ENCODE measurements at places on chromosomes 5 and 9.

- DNase-seq: no peak
Observed at GRCh38 chr5:53479590-53480415, 626 bp upstream of the FST start.

DNA sequence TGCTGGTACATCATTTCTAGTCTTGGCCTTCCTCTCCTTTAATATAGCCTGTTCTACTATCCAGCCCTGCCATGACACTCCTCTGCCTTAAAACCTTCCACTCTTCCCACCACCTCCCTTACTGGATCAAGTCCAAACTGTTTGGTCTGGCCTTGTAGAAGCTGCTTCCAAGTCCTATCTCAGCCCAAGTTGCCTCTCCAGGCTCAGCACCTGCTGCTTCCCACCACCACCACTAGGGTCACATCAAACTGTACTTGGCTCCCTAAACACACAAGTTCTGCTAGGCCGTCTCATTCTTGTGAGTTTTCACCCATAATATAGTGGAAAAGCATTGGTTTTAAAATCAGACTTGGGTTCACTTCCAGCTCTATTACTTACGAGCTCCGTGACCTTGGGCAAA lies 1.4 kb downstream of the NDUFA8 start:
- DNase-seq: peak; percentile 41

- DNase-seq: no peak
Observed at GRCh38 chr9:7607421-7607820, 192.2 kb downstream of the DMAC1 start.

DNA sequence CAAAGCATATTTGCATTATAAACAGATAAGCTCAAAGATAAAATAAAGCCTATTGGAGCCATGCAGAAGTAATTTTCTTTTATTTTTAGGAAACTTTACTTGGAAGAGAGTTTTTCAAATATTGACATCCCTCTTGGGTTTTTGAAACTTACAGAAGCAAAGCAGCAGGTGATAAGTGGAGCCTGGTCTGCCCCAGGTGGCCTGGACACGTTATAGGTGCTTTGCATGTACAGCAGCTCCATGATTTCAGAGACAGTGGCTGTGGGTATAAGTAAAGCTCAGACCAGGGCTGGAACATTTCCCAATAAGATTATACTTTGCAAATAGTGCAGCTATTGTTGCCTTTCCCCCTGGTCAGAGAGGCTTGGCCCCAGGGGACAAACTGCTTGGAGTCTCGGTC lies 51.5 kb downstream of the CCDC192 start:
- no peak for DNase-seq

GRCh38 chr5:107546719-107547118 lies 124.0 kb downstream of the EFNA5 start:
- DNase-seq: no peak

DNA sequence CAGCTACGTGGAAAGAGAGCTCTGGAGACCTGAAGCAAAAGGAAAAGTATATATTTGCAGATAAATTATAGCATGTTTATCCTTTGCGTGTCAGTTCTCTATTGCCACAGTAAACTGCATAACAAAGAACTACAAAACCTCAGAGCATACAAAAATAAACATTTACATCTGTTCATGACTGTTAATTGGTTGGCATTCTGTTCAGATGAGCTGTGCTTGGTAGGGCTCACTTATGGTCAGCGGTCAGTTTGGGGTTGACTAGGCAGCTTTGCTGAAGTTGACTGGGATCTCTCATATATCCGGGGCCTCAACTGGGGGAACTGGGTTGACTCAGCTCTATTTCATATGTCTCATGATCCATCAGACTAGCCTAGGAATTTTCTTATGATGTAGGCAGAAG lies 257.7 kb downstream of the TLE1 start:
- DNase-seq: no peak

DNA sequence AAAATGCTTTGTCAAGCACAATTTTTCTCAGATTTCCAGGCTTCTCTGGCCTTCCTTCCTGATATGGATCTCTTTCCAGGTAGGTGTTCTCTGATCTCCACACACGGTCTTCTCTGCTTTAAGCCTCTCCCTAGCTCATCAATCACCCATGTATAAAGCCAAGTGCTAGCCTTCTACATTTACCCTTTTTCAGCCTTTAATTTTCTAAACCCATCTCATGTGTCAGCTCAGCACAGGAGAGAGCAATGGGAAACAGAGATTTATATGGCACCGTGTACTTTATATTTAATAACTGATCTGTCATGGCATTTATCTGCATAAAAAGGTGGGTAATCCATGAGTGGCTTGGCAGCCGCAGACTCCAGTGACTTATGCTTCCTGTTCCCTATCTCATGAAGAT lies 495.0 kb downstream of the RASEF start:
- no peak for DNase-seq

DNA sequence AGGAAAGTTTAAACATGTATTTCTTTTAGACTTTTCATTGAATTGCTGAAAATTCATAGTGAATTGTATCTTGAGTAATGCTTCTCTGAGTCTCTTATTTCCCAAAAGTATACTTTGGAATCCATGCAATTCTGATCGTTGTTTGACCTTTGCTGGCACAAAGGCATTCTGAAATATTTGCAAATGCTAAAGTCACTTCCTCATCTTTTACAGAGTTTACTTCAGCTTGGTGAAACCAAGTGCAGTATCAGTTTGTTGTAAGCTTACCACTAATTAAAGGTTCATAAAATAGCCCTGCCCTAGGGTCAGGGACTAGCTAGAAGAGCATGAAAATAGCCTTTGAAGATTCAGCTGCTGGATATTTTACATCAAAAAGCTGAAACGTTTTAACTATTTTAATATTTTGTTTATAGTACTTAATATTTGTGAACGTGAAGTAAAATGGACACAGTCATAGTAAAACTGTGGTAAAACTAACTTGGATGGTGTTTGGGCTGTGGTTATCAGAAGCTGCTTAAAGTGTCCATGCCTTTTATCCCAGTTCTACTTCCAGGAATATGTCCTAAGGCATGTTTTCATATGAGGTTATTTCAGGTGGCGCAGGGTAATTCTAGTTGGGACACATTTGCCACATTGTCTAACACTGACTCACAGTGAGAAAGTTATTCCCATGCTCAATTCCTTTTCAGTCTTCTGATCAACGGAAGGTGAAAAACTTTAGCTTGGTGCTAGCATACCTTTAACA lies 45.3 kb downstream of the SLC22A5 start:
- DNase-seq: no peak

DNA sequence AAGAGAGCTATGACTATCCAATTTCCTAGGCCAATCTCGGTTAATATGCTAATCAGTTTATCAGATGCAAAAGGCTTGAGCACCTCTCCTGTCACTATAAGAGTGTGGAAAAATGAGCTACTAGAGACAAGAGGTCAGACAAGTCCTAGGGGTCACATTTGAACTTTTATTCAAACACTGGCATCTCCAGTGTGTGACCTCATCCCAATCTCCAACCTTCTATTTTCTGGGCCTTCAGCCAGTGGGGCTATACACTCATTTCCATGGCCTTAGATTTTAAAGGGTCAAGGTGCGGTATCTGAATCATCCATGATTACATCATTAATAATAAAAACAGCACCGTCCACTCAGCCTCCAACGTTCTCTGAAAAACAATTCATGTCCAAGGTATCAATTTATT lies 139.6 kb upstream of the LRRTM2 start:
- no peak for DNase-seq

DNA sequence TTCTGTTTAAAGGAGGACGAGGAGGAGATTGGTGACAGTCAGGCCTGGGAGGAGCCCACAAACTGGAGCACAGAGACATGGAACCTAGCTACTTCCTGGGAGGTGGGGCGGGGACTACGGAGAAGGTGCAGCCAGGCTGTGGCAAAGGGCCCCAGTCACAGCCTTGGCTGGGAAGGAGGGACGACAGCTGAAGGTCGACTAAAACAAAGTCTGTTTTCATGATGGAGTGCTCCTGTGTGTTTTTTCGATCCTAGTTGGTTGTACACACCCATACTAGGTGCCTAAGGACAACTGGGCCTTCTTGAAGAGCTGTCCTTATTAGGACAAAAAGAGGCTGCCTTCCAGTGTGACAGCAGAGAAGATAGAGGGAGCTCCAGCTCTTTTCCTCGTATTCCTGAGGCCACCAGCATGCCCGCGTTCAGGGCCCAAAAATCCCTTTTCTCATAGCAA lies 2.9 kb downstream of the CCDC107 start:
- DNase-seq: no peak

DNA sequence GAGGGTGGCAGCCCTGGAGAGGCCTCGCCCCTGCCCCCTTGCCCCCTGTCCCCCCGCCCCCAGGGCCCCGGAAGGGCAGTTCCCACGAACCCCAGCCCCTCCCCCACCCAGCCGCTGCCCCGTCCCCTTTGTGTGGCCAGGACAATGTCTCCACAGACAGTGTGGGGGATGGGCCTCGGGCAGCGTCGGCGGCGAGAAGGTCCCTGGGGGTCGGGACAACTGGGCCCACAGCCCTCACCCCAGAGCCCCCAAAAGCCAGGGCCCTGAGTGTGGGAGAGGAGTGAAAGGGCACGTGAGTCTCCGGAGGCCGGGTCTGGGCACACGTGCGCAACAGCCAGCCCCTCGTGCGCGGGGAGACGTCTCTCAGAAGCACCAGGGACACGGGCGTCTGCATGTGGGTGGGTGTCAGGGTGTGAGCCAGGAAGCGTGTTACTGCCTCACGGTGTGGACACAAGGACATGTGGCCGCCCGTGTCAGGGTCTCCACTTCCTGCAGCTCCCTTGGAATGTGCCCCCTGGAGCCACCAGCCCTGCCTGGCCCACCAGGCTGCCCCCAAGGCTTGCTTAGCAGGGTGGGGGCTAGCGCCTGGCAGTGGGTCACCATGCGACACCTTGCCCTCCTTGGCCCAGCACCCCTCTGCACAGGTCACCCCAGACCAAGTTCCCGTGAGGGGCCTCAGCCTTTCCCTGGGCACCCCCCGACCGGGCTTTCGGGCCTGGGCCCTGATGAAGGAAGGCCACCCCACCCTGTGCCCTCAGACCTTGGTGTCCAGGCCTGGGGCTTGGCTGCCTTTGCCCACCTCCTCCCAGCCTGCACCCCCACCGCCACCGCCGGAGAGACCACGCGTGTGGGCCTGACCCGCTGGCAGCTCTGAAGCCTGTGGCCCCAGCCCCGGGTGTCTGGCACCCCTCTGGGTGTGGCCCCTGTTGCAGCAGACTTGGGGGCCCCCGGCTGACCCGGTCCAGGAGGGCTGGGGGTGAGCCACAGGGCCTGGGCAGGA lies 12.8 kb upstream of the NRARP start:
- DNase-seq: no peak

GRCh38 chr5:167708449-167708848 lies 583.0 kb upstream of the WWC1 start:
- DNase-seq: no peak

DNA sequence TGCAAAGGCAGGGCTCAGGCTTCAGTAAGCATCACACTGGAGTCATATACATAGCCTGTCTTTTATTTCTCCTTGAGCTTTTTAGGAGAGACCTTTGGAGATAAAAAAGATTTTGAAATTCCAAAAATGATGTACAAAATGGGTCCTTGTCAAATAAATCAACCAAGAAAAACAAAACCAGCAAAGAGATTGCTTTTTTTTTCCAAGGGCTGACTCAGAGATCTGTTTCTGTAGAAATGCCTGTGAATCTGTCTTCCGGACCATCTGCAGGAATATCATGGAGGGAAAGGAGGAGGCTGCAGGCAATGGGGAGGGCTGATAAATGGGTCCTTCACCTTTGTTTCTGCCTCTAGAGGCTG lies 77.4 kb downstream of the SLIT3 start:
- no peak for DNase-seq

DNA sequence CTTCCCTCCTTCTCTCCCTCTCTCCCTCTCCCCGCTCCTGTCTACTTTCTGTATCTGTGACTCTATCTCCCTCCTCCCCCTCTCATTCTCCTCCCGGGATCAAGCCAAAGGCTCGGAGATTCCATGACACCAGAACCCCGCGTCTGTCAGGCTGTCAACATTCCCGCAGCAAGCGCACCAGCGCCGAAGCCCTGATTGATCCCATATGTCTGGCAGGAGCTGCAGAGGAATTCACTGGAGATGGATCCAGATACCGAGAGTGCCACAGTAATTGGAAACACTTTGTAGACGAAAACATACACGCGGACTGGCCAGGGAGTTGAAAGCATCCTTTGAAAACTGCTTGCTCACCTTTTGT lies 300 bp upstream of the SVEP1 start:
- DNase-seq: no peak

- DNase-seq: no peak
Observed at GRCh38 chr9:36749461-36749860, 176.8 kb downstream of the MELK start.

- no peak for DNase-seq
Observed at GRCh38 chr5:78533356-78533755, 115.2 kb downstream of the LHFPL2 start.

- no peak for DNase-seq
Observed at GRCh38 chr5:5799826-5800225, 377.3 kb downstream of the ICE1 start.

DNA sequence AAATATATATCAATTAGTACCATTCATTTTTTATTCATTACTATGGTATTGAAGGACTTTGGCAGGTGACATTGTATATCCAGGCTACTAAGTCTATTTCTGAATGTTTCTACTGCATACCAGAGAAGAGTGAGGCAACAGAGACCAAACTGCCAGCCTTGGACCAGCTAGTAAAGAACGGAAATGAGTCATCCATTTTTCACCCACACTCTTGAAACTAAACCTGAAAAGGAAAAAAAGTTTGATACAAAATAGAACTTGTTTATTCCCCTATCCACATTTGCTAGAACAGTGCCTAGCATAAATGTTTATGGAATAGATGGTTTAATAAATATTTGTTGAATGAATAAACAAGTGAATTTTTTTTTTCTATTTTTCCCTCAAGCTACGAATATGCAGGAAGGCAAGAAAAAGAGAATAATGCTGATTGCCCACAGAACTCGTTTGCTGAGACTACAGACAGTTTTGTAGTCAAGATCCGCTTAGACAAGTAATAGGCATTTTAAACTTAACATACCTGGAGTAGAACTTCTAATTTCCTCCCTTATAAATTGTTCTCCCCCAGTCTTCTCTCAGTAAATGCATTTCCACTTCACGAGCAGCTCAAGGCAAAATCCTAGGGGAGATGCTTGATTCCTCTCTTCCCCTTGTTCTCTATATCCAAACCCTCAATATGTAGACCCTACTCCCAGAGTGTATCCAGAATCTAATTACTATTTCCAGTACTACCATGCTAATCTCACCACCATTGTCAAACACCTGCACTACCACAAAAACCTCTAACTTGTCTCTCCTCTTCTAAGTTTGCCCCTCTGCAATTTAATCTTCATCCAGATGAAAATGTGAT lies 146.2 kb upstream of the RASA1 start:
- peak; percentile 8 for DNase-seq

- no peak for DNase-seq
Observed at GRCh38 chr5:148915224-148915817, 88.9 kb downstream of the ADRB2 start.

DNA sequence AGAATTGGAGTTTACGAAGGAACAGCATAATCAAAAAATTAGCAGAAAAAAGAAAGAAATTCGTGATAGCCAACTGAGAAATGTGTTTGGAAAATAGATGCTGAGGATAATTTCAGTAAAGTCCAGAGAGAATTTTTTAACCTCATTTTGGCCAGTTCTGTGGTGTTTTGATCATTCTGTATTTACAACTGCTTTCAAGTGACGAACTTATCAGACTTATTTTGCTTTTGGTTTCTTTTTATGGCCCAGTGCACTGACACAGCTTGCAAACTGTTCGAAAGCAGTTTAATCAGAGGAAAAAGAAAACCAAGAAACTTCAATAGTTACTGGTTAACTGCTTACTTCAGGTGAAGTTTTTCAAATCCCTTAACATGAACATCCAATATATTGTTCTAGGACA lies 1.9 kb downstream of the SDHA start:
- no peak for DNase-seq

GRCh38 chr5:172442592-172442991 lies 11.7 kb downstream of the SH3PXD2B start:
- DNase-seq: no peak

All from T-helper 1 cell (primary cell).